ENCODE measurements at places on chromosomes 3 and 15.
A peak's percentile ranks its signal among the peaks of the same experiment; 100 is the strongest.

DNA sequence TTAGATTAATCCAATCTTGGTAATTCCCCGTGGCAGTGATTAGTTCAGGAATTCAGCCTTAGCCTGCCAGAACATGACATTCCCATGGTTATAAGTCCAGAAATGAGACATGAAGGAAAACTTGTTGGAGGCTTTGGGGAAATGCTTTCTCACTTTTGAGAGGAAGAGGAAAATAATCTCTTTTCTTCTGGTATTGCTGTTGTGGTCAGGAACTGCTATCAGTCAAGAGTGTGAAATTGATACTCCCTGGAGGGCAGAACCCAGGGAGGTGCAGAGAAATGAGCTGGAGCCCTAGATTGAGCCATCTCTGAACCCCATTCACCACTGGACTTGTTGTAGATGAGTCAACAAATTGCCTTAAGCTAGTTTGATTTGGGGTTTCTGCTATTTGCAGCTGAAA is 38.6 kb upstream of the APH1B start:
- DNase-seq = peak; percentile 88

GRCh38 chr15:40238532-40239403 is at the start of gene PAK6:
Gene PAK6, plus strand, starts transcription at chr15:40239063. Its CDS starts 25,723 bp downstream, at chr15:40264786.
- DNase-seq = peak; percentile 74

DNA sequence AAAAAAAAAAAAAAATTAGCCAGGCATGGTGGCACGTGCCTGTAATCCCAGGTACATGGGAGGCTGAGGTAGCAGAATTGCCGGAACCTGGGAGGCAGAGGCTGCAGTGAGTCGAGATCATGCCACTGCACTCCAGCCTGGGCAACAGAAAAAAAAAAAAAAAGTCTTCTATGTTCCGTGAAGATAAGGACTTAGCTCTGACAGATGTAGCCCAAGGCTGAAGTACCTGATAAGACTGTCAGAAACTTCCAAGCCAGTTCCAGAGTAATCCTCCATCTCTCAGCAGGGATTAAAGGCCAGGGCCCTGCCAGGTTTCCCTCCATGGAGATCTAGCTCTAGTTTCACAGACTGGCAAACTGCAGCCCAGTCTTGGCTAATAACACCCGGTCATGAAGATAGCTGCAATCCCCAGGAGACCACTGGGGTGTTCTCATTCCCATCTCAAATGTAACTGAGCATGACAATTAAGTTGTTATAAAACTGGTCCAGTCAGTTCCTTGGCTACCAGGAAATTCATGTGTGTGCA is 8.5 kb downstream of the CDCP1 start:
- peak; percentile 74 for DNase-seq

- DNase-seq = no peak
These were observed 73.8 kb downstream of the AAGAB start for GRCh38 chr15:67180514-67181191.

DNA sequence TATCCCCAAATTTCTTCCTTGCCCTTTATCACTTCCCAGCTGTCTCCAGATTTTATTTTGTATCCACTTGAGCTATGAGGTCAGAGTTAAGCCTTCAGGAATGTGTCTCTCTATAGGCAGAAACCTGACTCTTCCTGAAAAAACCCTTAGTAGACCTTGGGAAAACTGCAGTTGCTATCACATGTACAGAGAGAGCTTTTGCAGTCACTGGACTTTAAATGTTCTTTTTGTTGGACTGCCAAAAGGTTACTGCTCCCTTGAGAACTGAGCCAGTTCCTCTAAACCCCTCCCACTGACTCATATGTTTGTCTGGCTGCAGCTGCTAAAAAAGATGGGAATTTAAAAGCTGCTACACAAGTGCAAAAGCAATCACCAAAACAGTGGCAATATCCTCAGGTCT is 169.1 kb upstream of the CCDC54 start:
- no peak for DNase-seq

DNA sequence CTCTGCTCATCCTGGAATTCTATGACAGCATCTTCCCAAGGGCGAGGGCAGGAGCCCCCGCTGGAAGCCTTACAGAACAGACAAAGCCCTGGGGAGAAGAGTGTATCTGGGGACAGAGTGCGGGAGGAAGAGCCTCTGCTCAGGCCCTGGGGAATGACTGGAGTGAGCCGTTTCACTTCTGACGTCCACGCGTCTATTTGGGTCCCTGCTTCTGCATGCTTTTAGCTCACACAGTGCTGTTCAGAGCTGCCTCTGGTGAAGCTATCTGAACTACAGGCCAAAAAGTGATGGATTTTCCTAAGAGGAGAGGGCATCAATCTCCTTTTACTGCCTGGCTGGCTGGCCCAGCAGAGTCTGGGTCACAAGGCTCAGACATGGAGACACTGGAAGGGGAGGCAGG is 311.8 kb downstream of the NTRK3 start:
- DNase-seq = no peak

DNA sequence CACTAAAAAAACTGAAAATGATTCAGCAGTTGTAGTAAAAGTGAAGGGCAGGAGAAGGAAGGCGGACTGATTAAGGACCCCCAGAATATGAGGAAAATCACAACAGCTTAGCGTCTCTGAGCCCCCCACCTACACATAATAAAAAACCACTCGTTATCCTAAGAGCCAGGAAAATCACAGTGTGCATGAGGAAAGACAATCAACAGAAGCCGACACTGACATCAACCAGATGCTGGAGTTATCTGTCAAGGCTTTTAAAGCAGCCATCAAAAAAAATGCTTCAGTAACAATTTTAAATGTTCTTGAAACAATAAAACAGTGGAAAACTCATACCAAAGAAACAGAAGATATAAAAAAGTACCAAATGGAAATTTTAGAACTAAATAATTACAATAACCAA is 9.7 kb upstream of the CXCR6 start:
- DNase-seq = no peak

GRCh38 chr15:74889883-74890664 is at the start of gene MPI:
Gene MPI, plus strand, starts transcription at chr15:74890042. Its CDS starts 32 bp downstream, at chr15:74890074.
- peak; percentile 95 for DNase-seq

GRCh38 chr3:10722911-10723310 is 93.1 kb upstream of the SLC6A11 start:
- no peak for DNase-seq

DNA sequence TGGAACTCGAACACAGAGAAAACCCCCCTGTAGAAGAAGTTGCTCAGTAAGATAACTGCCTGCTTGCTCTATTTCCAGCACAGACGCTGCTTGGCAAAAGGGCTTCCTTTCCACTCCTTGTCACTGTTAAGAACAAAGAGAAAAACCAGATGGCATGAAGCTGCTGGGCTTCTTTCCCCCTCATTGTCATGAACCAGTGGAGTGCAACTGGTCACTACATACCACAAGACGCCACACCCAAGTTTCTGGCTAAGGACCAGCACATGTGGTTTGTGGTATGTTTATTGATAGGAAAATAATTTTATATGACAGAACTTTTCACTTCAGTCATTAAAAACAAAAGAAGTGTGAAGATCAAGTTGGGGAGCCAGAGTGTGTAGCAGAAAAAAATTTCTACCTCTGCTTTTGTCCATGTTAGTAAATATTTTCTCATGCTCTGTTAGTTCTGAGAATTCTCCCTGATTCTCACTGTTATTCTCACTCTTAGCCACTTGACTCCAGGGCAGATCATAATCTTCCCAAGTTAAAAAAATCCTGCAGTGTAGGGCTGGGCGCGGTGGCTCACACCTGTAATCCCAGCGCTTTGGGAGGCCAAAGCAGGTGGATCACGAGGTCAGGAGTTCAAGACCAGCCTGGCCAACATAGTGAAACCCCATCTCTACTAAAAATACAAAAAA is 37.9 kb downstream of the CLK3 start:
- peak; percentile 95 for DNase-seq

DNA sequence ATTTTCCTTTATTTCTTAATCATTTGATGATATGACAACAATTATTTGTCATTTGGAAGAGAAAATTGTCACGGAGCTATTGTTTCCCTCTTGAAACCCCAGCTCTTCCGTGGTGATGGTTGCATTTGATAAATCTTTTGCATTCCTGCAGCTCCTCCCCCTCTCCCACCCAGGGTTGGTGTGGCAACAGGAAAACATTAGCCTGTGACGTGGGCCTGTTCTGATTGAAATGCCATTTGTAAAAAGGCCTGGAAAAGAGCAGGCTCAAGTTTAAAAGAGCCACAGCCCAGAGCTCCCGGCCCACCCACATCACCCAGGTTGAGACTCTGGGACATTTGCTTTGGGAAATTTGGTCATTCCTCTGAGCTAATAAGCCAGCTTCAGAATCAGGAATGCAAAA is 282.5 kb downstream of the RPLP1 start:
- no peak for DNase-seq

GRCh38 chr3:15955968-15956367 is 158.2 kb upstream of the ANKRD28 start:
- DNase-seq = no peak
